Kidney (tissue), 22 donors: ENCODE measurements at places on chromosomes 2 and 18.

- H3K27me3 ChIP-seq: no peaks in the 10 kb centered on the region
- no peak for DNase-seq
- no peak overlapping the region for H3K4me3 ChIP-seq
- H3K27ac ChIP-seq: no peak overlapping the region
- H3K4me1 ChIP-seq: no peaks in the 10 kb centered on the region
- H3K36me3 ChIP-seq: no peaks in the 10 kb centered on the region
Observed at GRCh38 chr2:158762336-158762735, 32.8 kb upstream of the DAPL1 start.

GRCh38 chr18:11052800-11053199, 96.6 kb downstream of the PIEZO2 start:
- H3K27me3 ChIP-seq: no peaks in the 10 kb centered on the region
- H3K4me3 ChIP-seq: no peak overlapping the region
- H3K36me3 ChIP-seq: no peaks in the 10 kb centered on the region
- H3K4me1 ChIP-seq: no peaks in the 10 kb centered on the region

DNA sequence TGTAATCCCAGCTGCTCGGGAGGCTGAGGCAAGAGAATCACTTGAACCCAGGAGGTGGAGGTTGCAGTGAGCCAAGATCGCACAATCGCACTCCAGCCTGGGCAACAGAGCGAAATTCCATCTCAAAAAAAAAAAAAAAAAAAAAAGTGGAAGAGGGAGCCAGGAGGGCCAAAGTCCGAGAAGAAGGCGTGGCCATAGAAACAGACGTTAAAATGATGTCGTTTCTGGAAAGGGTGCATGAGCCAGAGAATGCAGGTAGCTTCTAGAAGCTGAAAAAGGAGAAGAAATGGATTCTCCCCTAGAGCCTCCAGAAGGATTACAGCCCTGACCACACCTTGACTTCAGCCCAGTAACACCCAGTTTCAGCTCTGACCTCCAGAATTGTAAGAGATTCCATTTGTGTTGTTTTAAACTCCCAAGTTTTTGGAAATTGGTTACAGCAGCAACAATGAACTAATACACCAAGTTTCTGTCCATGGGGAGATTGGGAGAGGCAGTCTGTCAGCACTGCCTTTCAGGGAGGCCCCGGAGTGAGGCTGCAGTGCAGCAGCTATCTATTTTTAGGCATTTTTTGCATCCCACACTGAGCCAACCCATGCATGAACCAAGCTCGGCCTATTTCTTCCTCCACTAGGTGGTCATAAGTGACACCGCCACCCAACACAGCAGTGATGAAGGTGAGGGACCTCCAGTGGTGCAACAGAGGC, 14.2 kb upstream of the TRAF3IP1 start:
- peak overlapping the region; percentile 18 for H3K27ac ChIP-seq
- H3K4me3 ChIP-seq: no peak overlapping the region
- no peaks in the 10 kb centered on the region for H3K36me3 ChIP-seq
- H3K4me1 ChIP-seq: peaks cover 3% of the 10 kb centered on the region
- no peaks in the 10 kb centered on the region for H3K27me3 ChIP-seq

- no peaks in the 10 kb centered on the region for H3K27me3 ChIP-seq
- H3K4me1 ChIP-seq: no peaks in the 10 kb centered on the region
- H3K27ac ChIP-seq: no peak overlapping the region
- no peak overlapping the region for H3K4me3 ChIP-seq
Observed at GRCh38 chr2:98029718-98030222, 34.0 kb upstream of the TMEM131 start.

GRCh38 chr2:196335221-196335634, 163.8 kb upstream of the STK17B start:
- DNase-seq: no peak
- no peak overlapping the region for H3K4me3 ChIP-seq
- H3K4me1 ChIP-seq: no peaks in the 10 kb centered on the region
- H3K27me3 ChIP-seq: no peaks in the 10 kb centered on the region
- no peak overlapping the region for H3K27ac ChIP-seq

DNA sequence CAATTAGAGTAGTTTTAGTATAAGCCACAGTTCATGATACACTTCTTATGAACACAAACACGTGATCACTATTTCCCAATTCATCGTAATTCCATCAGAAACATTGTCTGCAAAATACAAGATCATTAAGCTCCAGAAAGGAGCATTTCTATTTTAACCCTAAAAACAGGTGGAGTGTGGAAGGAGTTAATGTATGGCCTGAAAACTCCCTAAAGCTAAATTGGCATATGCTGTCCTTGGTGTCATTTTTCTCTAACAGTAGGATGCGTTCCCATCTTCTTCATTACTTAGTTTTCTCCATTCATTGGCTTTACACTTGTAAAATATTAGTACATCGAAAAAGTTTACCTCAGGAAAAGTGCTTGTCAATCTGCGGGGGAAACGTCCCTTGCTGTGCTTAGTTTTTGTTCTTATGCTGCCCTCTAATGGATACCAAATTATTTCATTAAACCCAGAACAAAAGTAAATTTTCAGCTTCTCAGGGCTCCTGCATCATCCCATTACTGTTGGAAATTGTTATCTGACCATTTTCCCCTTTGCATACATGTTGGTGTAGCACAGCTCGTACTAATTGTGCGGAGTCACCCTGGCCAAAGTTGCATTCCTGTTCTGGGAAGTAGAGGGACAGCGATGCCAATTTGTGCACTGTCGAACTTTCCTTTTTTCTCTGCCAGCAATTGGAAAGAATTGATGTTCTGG, 153.4 kb downstream of the GPD2 start:
- H3K27ac ChIP-seq: no peak overlapping the region
- no peaks in the 10 kb centered on the region for H3K36me3 ChIP-seq
- H3K4me1 ChIP-seq: peaks cover 3% of the 10 kb centered on the region
- peak; percentile 49 for DNase-seq
- no peak overlapping the region for H3K4me3 ChIP-seq

GRCh38 chr18:7908681-7909299, 341.7 kb downstream of the PTPRM start:
- H3K4me1 ChIP-seq: no peaks in the 10 kb centered on the region
- H3K27ac ChIP-seq: no peak overlapping the region
- H3K27me3 ChIP-seq: no peaks in the 10 kb centered on the region
- no peaks in the 10 kb centered on the region for H3K36me3 ChIP-seq
- no peak overlapping the region for H3K4me3 ChIP-seq
- DNase-seq: no peak

DNA sequence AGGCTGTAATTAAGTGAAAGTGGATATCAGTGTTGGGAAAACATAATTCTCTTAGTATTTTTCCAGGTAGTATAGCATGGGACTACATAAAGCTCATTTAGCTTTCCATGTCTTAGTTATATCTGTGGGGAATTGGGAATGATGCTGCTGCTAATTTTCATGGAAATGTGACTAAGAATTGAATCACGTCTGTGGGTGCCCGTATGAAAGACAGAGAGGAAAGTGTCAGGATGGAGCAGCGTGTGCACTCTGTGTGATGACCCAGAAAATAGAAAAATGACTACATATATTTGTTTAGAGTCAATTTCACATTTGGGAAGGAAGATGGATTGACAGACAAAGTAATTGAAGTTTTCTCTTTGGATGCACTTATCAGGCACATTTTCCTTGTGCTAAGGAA, 212.1 kb downstream of the PTPRM start:
- no peak overlapping the region for H3K27ac ChIP-seq
- no peak for DNase-seq
- no peaks in the 10 kb centered on the region for H3K27me3 ChIP-seq
- no peak overlapping the region for H3K4me3 ChIP-seq

DNA sequence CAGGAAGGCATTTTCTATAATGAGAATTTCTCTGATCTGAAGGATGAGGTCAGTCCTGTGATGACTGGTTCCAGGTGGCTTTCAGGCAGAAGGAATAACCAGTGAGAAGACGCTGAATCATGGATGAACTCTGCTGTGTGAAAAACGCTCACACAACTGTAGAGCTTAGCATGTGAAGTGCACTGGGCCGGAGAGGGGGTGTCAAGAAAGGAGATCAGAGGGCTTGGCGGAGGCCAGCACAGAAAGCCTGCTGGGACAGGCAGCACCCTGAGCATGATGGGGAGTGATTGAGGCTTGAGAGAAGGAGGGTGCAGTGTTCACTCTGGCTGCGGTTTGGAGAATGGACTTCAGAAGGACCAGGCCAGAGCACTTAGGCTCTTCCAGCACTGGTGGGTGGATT, 236.5 kb downstream of the TPGS2 start:
- no peaks in the 10 kb centered on the region for H3K4me1 ChIP-seq
- no peak overlapping the region for H3K4me3 ChIP-seq
- no peak for DNase-seq
- no peaks in the 10 kb centered on the region for H3K27me3 ChIP-seq
- H3K27ac ChIP-seq: no peak overlapping the region

DNA sequence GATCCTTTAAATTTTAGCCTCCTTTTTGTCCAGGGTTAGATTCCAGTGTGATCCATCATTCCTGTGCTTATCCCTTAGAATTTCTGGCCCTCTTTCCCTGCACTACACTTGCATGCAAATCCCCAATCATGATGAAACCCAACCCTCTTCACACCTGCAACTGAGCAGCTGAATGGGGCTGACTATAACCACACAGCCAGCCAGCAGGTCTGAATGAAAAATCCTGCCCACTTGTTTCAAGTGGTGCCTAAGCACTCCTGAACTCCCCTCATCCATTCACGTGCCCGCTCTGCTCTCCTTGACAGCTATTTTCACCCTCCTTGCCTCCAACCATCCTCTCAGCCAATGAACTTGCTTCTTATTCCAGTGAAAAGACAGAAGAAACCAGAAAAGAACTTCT, 80.5 kb upstream of the AFF3 start:
- H3K27me3 ChIP-seq: no peaks in the 10 kb centered on the region
- H3K27ac ChIP-seq: no peak overlapping the region

- no peaks in the 10 kb centered on the region for H3K4me1 ChIP-seq
- H3K27ac ChIP-seq: no peak overlapping the region
- H3K36me3 ChIP-seq: no peaks in the 10 kb centered on the region
- no peak for DNase-seq
- H3K27me3 ChIP-seq: no peaks in the 10 kb centered on the region
- H3K4me3 ChIP-seq: no peak overlapping the region
Observed at GRCh38 chr2:19207452-19207851, 151.0 kb downstream of the OSR1 start.

GRCh38 chr2:24304631-24305030, 55.7 kb downstream of the ITSN2 start:
- H3K4me3 ChIP-seq: no peak overlapping the region
- no peak overlapping the region for H3K27ac ChIP-seq
- H3K4me1 ChIP-seq: no peaks in the 10 kb centered on the region
- no peaks in the 10 kb centered on the region for H3K27me3 ChIP-seq
- DNase-seq: no peak

- no peak overlapping the region for H3K4me3 ChIP-seq
- DNase-seq: no peak
- no peak overlapping the region for H3K27ac ChIP-seq
- no peaks in the 10 kb centered on the region for H3K4me1 ChIP-seq
- no peaks in the 10 kb centered on the region for H3K36me3 ChIP-seq
Observed at GRCh38 chr18:3652380-3653262, 202.6 kb downstream of the TGIF1 start.

DNA sequence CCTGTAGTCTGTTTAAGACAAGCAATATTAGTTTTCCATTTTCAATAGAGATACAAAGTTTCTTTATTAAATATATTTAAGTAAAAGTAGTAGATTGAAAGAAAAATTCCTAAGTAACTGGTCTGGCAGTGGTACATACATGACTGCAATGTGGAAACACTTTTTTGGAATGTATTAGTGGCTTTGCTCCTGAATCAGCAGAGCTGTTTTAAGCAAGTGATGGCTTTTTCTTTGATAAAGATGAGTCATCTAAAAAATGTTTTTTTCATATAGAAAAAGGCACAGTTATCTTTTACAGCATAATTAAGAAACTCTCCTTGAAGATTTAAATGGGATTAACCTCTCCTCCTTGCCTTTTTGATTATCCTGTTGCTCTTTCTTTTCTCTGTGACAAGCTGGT, 34.9 kb downstream of the KDM3A start:
- no peaks in the 10 kb centered on the region for H3K27me3 ChIP-seq
- H3K27ac ChIP-seq: no peak overlapping the region
- H3K4me1 ChIP-seq: no peaks in the 10 kb centered on the region
- no peak overlapping the region for H3K4me3 ChIP-seq

DNA sequence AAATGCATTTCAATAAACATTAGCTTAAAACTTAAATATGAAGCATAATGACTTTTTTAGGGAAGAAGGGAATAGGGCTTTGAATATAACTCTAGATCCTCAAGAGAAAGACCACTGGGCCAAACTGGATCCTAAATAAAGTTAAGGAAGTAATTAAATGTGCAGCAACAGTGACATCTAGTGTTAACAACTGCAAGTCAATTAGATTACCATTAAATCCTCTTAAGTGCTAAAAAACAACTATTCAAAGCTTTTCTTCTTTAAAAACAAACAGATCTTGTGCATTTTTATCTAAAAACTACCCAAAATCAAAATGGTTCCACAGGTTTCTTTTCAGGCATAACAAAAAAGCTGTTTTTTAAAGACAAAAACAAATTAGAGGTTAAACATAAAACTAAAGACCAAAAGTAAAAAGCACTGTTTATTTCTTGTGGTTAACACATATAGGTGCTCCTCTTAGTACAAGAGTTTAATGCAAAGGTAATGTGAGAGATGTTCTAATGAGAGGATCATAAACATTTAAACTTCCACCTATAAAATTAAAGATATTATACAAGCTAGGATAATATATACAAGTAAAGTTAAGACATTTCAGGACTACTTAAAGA, 111.4 kb downstream of the THADA start:
- H3K27me3 ChIP-seq: no peaks in the 10 kb centered on the region
- no peak overlapping the region for H3K27ac ChIP-seq
- H3K36me3 ChIP-seq: no peaks in the 10 kb centered on the region
- peaks cover 18% of the 10 kb centered on the region for H3K4me1 ChIP-seq
- peak; percentile 96 for DNase-seq

GRCh38 chr2:109162999-109163398, 34.0 kb downstream of the SH3RF3 start:
- peaks cover 9% of the 10 kb centered on the region for H3K4me1 ChIP-seq
- no peaks in the 10 kb centered on the region for H3K27me3 ChIP-seq
- DNase-seq: no peak
- H3K4me3 ChIP-seq: no peak overlapping the region
- H3K36me3 ChIP-seq: no peaks in the 10 kb centered on the region
- no peak overlapping the region for H3K27ac ChIP-seq

- DNase-seq: no peak
Observed at GRCh38 chr2:168454737-168455644, 1.1 kb upstream of the CERS6 start.

GRCh38 chr2:109432421-109432820, 181.3 kb downstream of the SEPTIN10 start:
- H3K27me3 ChIP-seq: no peaks in the 10 kb centered on the region
- DNase-seq: no peak
- no peaks in the 10 kb centered on the region for H3K4me1 ChIP-seq
- H3K36me3 ChIP-seq: no peaks in the 10 kb centered on the region

- peaks cover 8% of the 10 kb centered on the region for H3K4me1 ChIP-seq
- no peaks in the 10 kb centered on the region for H3K36me3 ChIP-seq
- peak overlapping the region; percentile 23 for H3K27ac ChIP-seq
- no peaks in the 10 kb centered on the region for H3K27me3 ChIP-seq
- H3K4me3 ChIP-seq: no peak overlapping the region
Observed at GRCh38 chr2:227407591-227408151, 19.9 kb upstream of the SCYGR1 start.

DNA sequence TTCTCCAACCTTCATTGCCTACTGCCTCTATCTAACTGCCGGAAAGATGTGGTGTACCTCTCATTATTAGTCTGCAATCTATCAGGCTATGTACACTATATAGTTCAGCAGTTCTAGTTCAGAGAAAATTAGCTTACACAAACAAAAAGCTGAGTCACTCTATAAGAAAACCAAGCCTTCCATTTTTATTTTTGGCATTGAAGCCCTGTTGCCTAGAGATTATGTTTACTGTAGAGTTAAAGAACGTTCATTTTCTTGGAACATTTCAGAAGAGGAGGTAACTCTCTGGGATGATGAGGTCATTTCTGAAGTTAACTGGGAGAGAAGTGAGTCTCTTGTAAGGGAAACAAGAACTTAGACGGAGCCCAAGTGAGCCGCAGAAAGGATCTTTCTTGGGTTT, 133.5 kb downstream of the FAM124B start:
- H3K27ac ChIP-seq: no peak overlapping the region
- H3K4me3 ChIP-seq: no peak overlapping the region
